BJ (cell line): ENCODE measurements at places on chromosomes 3 and 15.

- DNase-seq = no peak
These were observed 246.9 kb downstream of the ZIC1 start for GRCh38 chr3:147656023-147656422.

DNA sequence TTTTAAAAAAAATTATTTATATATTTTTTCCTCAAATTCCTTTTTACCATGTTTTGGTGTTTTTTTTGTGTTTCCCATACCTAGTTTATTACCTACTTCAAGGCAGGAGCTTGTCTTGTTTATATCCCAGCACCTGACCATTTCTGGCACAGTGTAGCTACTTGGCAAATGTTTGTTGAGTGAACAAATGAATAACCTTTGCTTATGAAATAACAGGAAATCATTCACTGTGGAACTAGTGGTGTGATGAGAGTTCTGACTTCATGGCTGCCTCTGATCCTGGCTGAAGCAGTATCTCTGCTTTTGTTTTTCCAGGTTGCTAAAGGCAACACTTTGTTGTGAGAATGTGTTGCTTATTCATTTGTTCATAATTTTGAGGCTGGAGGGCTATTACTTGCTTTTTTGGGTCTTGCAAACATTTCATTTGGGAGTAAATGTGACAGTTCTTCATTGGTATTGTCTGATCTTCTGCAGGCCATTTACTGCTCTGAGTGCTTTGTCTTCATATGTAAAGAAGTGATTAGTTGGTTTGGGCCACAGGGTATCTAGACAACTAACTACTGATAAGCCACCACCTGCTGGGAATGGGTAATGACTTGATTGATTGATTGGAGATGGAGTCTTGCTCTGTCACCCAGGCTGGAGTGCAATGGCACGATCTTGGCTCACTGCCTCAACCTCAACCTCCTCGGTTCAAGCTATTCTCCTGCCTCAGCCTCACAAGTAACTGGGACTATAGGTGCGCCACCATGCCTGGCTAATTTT, 5.7 kb downstream of the RAD54L2 start:
- no peak for DNase-seq

DNA sequence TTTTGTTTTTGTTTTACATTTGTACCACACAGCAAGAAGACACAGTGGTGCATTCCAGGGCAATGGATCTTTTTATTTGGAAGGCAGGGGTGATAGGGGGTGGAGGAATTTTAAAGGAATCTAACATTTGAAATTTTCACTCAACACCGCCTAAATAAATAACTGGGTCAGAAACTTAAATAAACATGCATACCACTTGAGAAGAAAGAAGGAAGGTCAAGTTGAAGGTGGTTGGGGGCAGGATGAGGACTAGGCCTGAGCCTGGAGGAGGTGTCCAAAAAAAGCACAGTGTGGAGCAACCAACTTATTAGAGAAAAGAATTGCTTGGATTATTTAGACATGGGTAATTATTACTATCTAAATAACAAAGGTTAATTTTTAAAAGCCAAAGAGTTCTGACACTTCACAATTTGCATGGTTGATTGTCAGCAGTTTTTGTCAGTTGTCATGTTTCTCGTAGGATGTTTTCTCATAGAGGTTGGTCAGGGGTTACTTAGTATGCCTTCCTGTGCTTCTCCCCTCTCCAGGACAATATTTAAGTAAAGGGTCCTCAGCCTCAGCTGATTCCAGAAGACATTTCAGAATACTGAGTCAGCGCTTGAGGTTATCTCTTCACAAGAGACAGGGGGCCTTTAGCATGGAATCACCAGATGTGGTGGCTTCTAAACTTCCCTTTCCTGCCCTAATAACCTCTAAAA, 173.7 kb upstream of the SLC2A2 start:
- no peak for DNase-seq

GRCh38 chr3:111666041-111666735, 71.0 kb upstream of the ZBED2 start:
- no peak for DNase-seq

- DNase-seq = no peak
These were observed 98.3 kb upstream of the ALDH1A3 start for GRCh38 chr15:100781061-100781960.

- no peak for DNase-seq
These were observed 42.5 kb downstream of the IL16 start for GRCh38 chr15:81239190-81239589.

GRCh38 chr3:24680214-24680967, 185.7 kb upstream of the THRB start:
- DNase-seq = no peak

GRCh38 chr3:57729334-57730045, 26.6 kb upstream of the SLMAP start:
- no peak for DNase-seq

- DNase-seq = no peak
These were observed 66.7 kb upstream of the GATA2 start for GRCh38 chr3:128559486-128560225.

DNA sequence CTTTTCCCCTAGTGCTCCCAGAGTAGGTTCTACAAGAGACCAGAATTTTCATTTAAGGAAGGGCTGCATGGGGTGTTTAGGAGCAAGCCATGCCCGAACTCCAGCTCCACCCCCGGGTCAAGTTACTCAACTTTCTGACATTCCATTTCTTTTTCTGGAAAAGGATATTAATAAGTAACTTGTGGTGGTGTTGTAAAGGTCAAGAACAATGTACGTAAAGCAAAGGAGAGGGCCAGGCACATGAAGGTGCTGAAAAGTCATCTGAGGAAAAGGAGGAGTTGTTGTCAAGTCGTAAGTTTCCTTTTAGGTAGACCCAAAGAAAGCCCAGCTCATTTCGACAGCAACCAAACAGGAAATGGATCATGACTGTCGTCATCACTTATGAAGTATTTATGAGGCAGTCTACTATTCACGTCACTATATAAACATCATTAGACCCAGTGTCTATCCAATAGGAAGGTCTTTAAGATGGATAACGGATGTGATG, 319.6 kb upstream of the IL12A start:
- DNase-seq = no peak

DNA sequence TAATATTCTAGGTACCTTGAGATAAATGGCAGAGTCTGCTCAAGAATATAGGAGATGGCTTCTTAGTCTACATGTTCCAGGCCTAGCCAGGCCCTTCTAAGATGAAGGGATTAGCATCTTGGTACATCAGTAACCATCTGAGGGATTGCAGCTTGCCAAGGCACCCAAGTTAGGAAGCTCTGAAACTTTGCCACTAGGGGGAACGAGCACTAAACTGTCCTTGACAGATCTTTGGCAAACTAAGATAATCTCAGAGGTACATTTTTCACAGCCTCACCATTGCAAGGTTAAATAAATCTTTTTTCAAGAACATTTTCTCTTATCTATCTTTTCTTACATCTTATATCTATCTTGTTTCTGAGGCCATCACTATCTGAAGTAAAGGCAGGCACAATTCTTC, 351.2 kb downstream of the RAP2B start:
- no peak for DNase-seq

GRCh38 chr15:40421246-40422157, 15.9 kb downstream of the IVD start:
- no peak for DNase-seq

- DNase-seq = no peak
These were observed 16.1 kb upstream of the EBLN2 start for GRCh38 chr3:73045391-73045790.

GRCh38 chr3:141646760-141647561, 91.1 kb upstream of the RNF7 start:
- no peak for DNase-seq

- DNase-seq = no peak
These were observed 10.4 kb downstream of the ARMC8 start for GRCh38 chr3:138197524-138197923.

- DNase-seq = no peak
These were observed 1.8 kb downstream of the HES1 start for GRCh38 chr3:194137506-194138474.

GRCh38 chr3:101020351-101021015, 27.3 kb upstream of the ABI3BP start:
- DNase-seq = no peak

- no peak for DNase-seq
These were observed 531.9 kb downstream of the AGBL1 start for GRCh38 chr15:86611417-86612040.

DNA sequence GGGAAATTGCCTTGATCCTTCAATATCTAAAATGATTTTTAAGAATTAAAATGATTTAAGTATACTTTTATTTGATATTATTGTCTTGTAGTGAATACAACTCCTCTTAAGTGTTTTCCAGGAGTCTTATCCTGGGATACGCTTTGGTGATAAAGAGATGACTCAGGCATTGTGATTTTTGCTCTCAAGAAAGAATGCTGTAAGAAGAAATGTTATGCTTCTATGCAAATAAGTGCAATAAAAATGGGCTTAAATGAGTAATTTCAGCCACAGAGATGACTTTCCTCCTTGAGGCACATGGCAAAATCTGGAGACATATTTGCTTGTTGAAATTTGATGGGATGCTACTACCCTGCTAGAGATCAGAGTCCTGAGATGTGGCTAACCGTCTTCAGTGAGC, 358.6 kb upstream of the BCHE start:
- no peak for DNase-seq

DNA sequence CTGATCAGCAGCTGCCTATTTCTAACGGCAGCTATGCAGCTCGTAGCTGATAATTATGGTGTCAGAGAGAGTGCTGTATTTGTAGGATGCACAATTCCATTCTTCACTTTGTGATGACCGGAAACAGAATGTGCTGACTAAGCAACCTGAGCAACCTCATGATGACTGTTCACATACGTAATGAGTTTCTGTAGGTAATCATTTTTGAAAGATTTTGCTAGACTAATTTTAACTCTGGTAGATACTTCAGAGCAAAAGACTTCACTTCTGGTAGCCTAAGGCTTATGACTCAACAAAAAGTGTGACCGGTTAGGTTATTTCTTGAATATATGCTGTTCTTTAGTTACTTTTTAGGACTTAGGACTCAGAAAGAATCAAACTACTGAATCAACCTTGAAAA, 567.7 kb downstream of the NAALADL2 start:
- DNase-seq = no peak

GRCh38 chr15:100502651-100503050, 26.1 kb downstream of the CERS3 start:
- no peak for DNase-seq

GRCh38 chr3:4935347-4935746, 43.9 kb upstream of the BHLHE40 start:
- DNase-seq = no peak

DNA sequence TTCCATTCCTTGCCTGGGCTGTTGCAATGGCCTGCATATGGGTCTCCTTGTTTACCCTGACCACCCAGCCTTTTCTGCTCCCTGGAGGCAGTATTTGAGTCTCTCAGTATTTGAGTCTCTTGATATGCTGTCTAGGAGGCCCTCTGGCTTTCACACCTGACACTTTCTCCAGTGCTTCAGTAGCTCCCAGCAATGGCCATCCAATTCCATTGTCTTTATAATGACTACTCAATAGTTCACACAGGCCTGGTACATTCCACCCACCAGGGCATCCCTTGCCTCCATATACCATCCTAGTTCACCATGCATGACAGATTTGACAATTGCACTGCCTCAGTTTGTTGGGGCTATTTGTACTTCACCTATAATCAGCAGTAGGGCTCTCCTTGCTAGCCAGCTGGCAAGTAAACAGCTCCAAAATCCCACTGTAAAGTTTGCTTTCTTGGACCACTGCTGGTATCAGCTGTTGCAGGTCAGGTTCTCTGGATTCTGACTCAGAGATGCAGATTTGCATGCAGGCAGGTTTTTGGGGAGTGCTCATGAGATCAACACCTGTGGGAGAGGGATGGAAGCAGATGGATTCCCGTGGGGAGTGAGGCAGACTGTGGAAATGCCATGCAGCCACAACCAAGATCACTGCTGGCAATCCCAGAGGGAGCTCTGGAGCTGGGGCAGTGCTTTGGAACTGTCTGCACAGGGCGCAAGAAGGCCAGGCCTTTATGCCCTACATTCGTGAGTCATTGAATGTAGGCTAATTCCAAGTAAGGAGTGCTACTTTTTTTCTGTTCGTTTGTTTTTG, 19.1 kb upstream of the XIRP1 start:
- no peak for DNase-seq

- no peak for DNase-seq
These were observed at the start of gene ST8SIA2 for GRCh38 chr15:92393071-92393979. TSS of gene ST8SIA2 (plus strand) at chr15:92393881. CDS start at chr15:92394065, 184 bp downstream.

DNA sequence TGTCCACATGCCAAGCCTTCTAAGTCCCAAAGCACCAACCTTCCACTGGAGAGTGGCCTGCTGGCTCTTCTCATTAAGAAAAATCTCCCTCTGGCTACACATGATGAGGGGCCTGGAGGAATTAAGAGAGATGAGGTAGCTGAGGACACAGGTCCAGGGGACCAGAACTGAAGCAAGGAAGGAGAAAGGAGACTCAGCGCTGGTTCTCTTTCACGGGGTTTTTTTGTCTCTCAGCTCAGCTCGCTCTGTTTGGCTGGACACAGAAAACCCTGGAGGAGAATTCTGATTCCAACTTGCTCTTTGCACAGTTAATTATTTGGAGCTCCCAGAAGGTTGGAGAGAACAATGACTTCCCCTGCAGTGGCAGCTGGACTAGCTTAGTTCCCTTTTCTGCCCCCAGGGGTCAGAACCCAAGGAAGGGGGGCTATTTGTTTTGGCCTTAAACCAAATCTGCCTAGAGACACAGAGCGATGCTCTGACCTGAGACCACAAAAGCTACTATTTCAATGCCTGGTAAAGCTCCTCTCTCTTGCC, 507.6 kb downstream of the FHIT start:
- DNase-seq = no peak

- peak; percentile 96 for DNase-seq
These were observed 110.3 kb downstream of the MYLK start for GRCh38 chr3:123773681-123774431.

DNA sequence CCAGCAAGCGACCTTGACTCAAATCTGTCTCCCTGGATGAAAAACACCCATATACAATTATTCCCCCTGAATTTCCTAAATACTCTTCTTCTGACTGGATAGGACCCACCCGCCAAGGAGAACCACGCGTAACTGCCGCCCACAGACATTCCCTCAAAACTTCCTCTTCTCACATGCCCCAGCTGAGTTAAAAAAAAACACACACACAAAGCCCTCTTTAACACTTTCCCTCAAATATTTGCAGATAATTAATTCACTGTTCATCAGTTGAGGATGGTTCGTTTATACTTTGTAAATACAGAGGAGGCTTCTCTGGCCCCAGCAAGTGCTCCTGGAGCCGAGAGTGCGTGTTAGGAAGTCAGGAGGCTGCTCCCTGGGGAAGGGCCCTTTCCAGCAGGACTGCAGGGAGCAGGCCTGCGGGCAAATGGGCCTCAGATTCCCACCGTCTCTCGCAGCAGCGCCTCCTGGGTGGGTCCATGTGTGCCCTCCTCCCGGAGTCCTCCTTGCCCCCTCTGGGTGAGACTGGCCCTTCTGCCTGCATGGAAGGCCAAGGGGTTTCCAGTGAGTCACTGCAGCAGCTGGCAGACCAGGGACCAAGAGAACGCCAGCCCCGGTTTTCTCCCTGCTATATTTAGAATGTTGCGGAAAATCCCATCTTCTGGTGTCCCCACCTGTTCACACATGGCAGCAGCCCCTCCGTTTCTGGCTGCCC, 46.8 kb downstream of the MGLL start:
- no peak for DNase-seq

DNA sequence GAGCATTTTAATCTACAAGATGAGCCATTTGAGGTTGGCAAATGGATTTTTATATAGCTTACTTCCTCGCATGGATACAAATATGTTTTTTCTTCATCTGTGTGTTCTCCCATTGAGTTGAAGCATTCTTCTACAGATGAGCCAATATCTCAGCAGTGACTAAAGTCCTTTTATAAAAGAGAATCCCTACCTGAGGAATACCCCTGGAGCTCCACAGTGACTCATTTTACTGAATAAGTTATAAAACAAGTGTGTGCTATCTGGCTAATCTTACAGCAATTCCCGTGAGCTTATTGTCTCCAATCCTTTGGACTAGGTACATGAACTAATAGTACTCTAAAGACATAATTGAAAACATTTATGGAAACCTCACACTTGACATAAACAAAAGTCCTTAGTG, 354.2 kb upstream of the BCHE start:
- DNase-seq = no peak
